ENCODE measurements at places on chromosomes 3 and 15.

DNA sequence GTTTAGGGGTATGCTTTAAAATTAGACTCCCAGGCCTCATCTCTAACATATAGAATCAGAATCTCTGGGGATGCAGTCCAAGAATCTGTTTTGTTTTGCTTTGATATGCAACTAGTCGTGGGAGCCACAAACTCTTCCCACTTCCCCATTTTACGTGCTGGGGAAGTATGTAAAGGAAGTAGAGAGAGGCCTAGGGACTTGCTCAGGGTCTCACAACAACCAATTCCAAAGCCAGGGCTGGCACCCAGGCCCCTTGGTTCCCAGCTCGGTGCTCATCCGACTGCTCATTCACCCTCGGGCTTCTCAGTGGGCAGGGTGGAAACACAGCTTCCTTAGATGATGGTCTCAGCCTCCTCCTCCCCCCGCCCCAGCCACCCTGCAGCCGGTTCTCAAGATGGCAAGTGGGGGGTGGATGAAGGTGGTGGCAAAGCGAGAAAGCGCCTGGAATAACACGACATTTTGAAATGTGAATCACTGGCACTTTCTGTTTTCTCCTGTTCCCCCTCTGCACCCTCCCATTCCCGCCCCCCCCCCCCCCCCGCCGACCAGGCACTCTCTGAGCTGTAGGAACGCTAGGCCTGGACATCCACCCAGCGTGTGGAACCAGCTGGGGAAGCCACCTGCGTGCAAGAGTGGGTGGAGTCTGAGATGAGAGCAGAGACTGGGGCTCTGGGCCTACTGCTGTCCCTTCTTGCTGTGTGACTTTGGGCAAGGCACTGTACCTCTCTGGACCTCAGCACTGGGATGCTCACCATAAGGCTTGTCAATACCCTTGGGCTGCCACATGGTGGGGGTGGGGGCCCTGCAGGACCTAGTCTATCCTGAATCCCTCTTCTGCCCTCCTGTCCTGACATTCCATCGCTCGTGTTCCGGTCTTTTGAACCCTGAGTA lies 214.5 kb downstream of the RPLP1 start:
- no peak for DNase-seq

- no peak for DNase-seq
Observed at GRCh38 chr3:159907828-159908227, 80.8 kb upstream of the IL12A start.

DNA sequence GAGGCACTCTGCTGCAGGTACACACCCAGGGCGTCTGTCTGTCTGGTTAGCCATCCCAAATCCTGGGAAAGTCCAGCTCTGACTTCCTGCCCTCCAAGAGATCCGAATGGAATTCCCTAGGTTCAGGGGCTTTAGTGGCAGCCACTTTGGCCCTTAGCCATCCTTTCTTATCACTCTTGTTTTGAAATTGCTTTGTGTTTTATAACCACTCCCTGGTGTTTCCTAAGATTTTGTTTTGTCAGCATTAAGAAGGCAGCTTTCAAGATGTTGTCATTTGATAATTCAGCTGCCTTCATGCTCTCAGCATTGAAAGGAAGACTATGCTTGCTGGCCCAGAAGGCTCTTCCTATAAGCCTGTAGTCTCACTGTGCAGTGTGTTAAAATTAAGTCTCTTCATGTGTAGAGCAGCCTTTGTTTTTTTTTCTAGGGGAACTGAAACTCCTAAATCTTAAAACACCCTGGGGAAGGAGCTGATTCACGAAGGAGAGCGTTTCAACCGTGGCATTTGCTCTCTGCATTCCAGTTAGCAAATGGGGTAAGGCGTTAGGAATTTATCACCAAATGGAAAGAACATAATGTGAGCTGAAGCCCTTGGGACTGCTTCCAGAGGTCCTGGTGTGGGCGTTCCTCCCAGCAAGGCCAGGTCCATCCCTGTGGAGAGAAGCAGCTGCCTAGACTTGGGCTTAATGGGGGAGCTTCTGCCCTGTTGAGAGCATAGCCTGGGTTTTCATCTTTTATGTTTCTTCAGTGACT lies 14.2 kb upstream of the CLEC3B start:
- DNase-seq = no peak

GRCh38 chr3:88061746-88062145 lies 2.7 kb downstream of the ZNF654 start:
- DNase-seq = no peak

- DNase-seq = no peak
Observed at GRCh38 chr3:137099364-137100219, 141.8 kb downstream of the IL20RB start.

Measured in NCI-H2081 (cell line).